ENCODE measurements at places on chromosomes 16 and 17. TPM values are rescaled to one million over a fixed set of nuclear protein-coding genes. Genes with fewer than 3 reads are reported as not detected.

Gene KLHL10
- not detected for total RNA-seq

DNA sequence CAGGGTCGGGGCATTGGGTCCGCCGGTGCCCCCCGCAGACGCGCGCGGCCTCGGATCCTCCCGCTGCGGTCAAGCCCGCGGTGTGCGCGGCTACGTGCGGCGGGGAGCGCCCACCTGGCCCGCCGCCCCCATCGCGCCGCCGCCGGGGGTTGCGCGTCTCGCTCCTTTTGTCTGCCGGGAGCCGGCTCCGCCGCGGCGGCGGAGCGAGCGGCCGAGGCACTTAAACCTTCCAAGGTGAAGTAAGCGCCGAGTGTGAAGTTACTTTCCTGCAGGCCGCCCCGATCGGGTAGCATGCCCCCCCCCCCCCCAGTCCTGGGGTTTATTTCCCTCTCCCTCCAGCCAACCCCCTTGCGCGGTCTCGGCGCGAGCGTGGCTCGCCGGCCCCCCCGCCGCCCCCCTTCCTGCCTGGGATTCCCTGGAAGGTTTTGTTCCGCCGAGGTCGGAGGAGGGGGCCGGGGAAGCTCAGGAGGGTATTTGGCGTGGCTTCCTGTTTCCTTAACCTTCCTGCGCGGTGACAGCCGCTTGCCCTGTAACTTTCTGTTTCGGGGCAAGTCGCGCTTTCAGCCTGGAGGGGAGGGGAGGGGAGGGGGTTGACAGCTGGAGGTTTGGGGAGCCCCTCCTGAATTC is 56.6 kb upstream of the GSE1 start:
- peaks cover 5% of the 10 kb centered on the region for H3K4me1 ChIP-seq
- H3K36me3 ChIP-seq: no peaks in the 10 kb centered on the region
- peak overlapping the region; percentile 96 for H3K27ac ChIP-seq
- peak; percentile 75 for DNase-seq
- H3K27me3 ChIP-seq: no peaks in the 10 kb centered on the region

Gene HS3ST3A1
- 10.1 TPM for total RNA-seq

Gene SNX20
- total RNA-seq: 0.58 TPM

GRCh38 chr16:2520784-2521531 is 787 bp downstream of the AMDHD2 start:
- peaks cover 70% of the 10 kb centered on the region for H3K4me1 ChIP-seq
- H3K4me3 ChIP-seq: peak overlapping the region; percentile 49
- H3K27ac ChIP-seq: peak overlapping the region; percentile 83
- no peaks in the 10 kb centered on the region for H3K27me3 ChIP-seq
- peak; percentile 55 for DNase-seq
- no peaks in the 10 kb centered on the region for H3K36me3 ChIP-seq

- peak overlapping the region; percentile 79 for H3K27ac ChIP-seq
- no peaks in the 10 kb centered on the region for H3K27me3 ChIP-seq
- H3K4me1 ChIP-seq: peaks cover 25% of the 10 kb centered on the region
- peaks cover 3% of the 10 kb centered on the region for H3K36me3 ChIP-seq
Measured at GRCh38 chr17:80264205-80265075, 3.8 kb downstream of the RNF213 start.

DNA sequence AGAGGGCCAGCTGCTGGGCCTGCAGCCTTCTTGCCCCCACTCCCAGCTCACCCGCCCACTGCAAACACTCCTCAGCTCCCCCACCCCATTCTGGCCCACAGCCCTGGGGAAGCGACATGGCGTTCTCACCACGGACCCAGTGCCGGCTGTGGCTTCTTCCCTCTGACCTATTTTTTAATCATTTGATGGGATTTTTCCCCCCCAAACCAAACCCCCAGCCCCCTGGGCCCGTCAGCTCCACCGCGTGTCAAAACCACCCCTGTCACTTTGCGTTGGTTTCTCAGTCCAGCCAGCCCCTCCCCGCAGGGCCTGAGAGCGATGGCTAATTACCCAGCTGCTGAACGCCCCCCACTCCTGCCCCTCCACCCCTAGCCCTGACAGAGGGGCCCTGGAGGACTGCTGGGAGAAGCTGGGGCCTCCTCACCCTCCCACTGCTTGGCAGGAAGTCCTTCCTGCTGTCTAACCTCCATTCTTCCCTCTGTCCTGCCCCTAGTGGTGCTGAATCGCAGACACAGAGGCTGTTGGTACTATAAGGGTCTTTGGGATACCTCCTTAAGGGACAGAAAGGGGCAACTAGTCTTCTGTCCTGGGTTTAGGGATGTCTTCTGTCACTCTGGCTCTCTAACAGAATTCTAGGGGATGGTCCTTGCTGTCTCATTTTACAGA is 7.5 kb upstream of the TBX21 start:
- DNase-seq: peak; percentile 29
- H3K4me3 ChIP-seq: no peak overlapping the region
- no peaks in the 10 kb centered on the region for H3K4me1 ChIP-seq
- no peaks in the 10 kb centered on the region for H3K27me3 ChIP-seq
- H3K27ac ChIP-seq: no peak overlapping the region
- H3K36me3 ChIP-seq: no peaks in the 10 kb centered on the region

GRCh38 chr17:44967026-44967906 is 837 bp downstream of the C1QL1 start:
- H3K4me1 ChIP-seq: no peaks in the 10 kb centered on the region
- H3K27me3 ChIP-seq: peaks cover 26% of the 10 kb centered on the region
- no peak overlapping the region for H3K27ac ChIP-seq
- H3K36me3 ChIP-seq: no peaks in the 10 kb centered on the region
- no peak overlapping the region for H3K4me3 ChIP-seq

Gene ACSM2B
- 203 TPM for total RNA-seq

- no peaks in the 10 kb centered on the region for H3K27me3 ChIP-seq
- H3K36me3 ChIP-seq: no peaks in the 10 kb centered on the region
- no peak overlapping the region for H3K27ac ChIP-seq
- H3K4me3 ChIP-seq: no peak overlapping the region
- peaks cover 22% of the 10 kb centered on the region for H3K4me1 ChIP-seq
- no peak for DNase-seq
Measured at GRCh38 chr17:42922294-42922693, 21.7 kb downstream of the G6PC1 start.

Gene HSD17B1
- total RNA-seq: 0.83 TPM

- no peaks in the 10 kb centered on the region for H3K4me1 ChIP-seq
- no peaks in the 10 kb centered on the region for H3K36me3 ChIP-seq
- no peak overlapping the region for H3K27ac ChIP-seq
- no peak for DNase-seq
- no peak overlapping the region for H3K4me3 ChIP-seq
Measured at GRCh38 chr17:30917050-30917449, 4.7 kb upstream of the ADAP2 start.

DNA sequence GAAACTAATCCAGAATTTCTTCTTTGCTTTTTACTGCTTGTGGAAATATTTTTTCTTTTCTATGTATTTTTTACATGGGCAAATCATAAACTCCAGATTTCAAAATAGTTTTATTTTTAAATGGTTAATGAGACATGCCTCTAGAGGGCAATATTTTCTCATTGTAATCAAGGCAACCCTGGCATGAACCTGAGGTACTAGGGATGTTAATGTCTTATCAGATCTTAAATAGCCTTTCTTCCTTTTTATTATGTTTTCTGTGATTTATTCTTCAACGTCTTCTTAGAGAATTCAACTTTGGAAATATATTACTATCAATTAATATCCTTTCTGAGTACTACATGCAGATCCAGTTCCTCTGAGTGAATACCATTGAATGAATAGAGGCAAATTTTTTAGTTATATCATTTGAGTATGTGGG is 324.7 kb downstream of the BCAS3 start:
- H3K27me3 ChIP-seq: no peaks in the 10 kb centered on the region
- H3K36me3 ChIP-seq: no peaks in the 10 kb centered on the region
- no peaks in the 10 kb centered on the region for H3K4me1 ChIP-seq
- H3K4me3 ChIP-seq: no peak overlapping the region
- H3K27ac ChIP-seq: no peak overlapping the region

Gene SOX9
- 2.2 TPM for total RNA-seq

- H3K4me3 ChIP-seq: no peak overlapping the region
- peaks cover 3% of the 10 kb centered on the region for H3K4me1 ChIP-seq
- no peaks in the 10 kb centered on the region for H3K27me3 ChIP-seq
- no peak overlapping the region for H3K27ac ChIP-seq
Measured at GRCh38 chr17:16243801-16244567, 27.0 kb downstream of the PIGL start.

GRCh38 chr17:31780483-31780882 is 78.6 kb downstream of the COPRS start:
- DNase-seq: no peak
- no peak overlapping the region for H3K4me3 ChIP-seq
- no peaks in the 10 kb centered on the region for H3K27me3 ChIP-seq
- no peak overlapping the region for H3K27ac ChIP-seq

Gene HIGD1B
- not detected for total RNA-seq

Gene KRTAP4-4
- not detected for total RNA-seq

DNA sequence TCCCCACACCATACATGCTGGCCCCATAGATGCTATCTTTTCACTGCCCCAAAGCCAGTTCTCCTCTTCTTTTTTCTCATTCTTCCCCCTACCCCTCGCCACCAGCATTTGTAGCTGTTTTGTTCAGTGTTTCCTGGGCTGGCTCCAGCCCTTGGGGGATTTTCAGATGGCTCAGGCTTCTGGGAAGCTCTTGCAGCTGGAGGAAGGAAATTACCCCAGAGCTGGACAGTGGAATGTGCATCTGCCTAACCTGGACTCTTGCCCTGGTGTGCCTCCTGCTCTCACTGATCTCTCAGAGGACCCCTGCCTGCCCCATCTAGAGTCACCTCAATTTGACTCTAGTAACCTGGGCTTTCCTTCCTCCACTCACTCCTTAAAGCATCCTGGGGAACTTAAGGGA is 82.8 kb downstream of the MYH13 start:
- no peaks in the 10 kb centered on the region for H3K36me3 ChIP-seq
- DNase-seq: no peak
- no peak overlapping the region for H3K27ac ChIP-seq
- no peaks in the 10 kb centered on the region for H3K27me3 ChIP-seq

DNA sequence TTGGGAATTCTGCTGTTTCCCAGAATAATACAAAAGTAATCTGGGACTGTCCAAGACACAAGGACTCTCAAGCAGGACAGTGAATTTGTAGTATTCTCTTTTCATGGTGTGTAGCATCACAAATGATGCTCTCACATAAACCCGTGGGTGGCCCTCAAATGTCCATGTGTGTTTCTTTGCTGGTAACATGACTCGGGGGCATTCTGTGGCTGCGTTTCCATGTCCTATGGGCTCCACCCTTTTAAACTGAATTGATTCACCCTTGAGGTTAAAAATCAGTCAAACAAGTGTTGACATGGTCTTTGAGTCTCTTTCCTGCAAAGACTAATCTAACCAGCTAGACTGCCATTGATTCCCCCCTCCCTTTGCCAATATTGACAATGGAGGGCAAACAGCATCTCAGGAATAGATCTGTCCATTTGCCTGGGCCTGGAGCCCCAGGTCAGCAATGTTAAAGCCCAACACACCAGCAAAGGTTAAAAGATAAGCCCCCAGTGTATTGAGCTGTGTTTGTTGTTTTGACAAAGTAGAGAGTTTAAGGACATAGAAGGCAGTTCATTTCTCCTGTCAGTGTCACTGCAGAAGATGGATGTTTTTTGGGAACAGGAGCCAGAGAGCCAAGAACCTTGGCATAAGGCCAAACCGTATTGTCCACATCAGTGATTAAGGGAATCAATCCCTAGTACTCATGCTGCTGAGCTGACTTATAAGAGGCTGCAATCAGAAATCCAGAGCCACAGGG is 117.1 kb upstream of the COX10 start:
- H3K4me3 ChIP-seq: no peak overlapping the region
- H3K27me3 ChIP-seq: no peaks in the 10 kb centered on the region
- peak; percentile 25 for DNase-seq
- no peaks in the 10 kb centered on the region for H3K36me3 ChIP-seq
- H3K27ac ChIP-seq: peak overlapping the region; percentile 30

Gene C16orf92
- total RNA-seq: not detected

Gene PRDM7
- total RNA-seq: not detected

GRCh38 chr17:21688293-21688949 is 3.9 kb upstream of the KCNJ18 start:
- H3K27me3 ChIP-seq: no peaks in the 10 kb centered on the region
- no peak overlapping the region for H3K4me3 ChIP-seq
- no peak overlapping the region for H3K27ac ChIP-seq
- peak; percentile 36 for DNase-seq

GRCh38 chr16:87384162-87384874 is 742 bp upstream of the FBXO31 start:
- no peaks in the 10 kb centered on the region for H3K27me3 ChIP-seq
- H3K36me3 ChIP-seq: no peaks in the 10 kb centered on the region
- peaks cover 40% of the 10 kb centered on the region for H3K4me1 ChIP-seq
- H3K27ac ChIP-seq: peak overlapping the region; percentile 85
- peak overlapping the region; percentile 85 for H3K4me3 ChIP-seq

DNA sequence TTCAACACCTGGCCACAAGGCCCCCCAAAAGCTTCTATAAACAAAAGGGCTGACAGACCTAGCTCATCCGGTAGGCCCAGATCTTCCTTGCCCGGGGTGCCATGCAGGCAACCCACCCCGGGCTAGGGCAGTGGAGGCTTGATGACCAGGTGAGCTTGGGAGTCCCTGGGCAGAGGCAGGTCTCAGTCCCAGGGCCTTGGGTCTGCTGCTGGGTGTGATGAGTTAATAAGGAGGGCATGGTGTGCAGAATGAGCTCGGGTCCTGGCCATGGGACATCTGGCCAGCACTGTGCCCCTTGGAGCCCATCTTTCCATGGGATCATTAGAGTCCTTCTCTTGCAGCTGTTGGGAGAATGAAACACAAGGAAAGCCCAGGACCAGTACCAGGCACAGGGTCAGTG is 20.2 kb upstream of the MPRIP start:
- no peaks in the 10 kb centered on the region for H3K36me3 ChIP-seq
- H3K27ac ChIP-seq: no peak overlapping the region
- no peaks in the 10 kb centered on the region for H3K4me1 ChIP-seq
- DNase-seq: no peak
- no peaks in the 10 kb centered on the region for H3K27me3 ChIP-seq

DNA sequence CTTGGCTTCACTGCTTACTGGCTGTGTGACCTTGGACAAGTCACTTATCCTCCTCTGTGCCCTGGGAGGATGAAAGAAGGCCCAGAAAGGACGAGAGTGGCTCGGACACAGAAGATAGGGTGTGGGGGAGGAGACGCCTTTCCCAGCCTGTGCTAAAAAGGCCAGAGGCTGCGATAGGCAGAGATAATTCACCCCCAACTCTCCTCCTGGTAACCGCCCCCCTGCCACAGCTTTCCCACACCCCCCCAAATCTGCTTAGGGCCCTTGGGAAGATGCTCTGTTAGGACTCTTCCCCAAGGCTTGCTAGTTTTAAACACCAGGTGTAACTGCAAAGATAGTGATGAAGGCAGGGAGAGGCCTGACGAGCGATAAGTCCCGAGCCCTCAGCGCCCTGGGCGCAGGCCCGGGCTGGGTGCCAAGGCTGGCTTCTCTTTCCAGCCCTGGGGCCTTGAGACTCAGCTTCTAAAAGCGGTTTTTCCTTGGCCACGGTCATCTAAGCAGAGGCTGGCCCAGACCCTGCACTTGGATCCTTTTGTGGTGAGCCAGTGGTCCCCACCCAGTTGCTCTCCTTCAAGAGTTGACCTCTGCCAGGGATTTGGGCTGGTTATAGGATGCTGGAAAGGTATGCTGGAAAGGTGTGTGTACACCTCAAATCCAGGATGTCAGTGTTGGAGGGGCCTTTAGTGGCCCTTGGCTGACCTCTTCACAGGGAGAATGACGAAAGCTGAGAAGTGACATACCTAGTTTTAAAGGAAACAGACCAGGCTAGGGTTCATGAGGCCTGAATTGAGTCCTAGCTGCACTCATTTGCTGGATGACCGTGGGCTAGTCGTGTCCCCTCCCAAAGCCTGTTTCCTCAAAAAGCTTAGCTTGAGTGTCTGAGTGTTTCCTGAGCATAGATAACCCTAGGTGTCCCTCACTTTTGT is 3.4 kb upstream of the PPP1R9B start:
- peak overlapping the region; percentile 29 for H3K27ac ChIP-seq
- H3K36me3 ChIP-seq: no peaks in the 10 kb centered on the region
- no peak for DNase-seq
- no peaks in the 10 kb centered on the region for H3K27me3 ChIP-seq
- no peak overlapping the region for H3K4me3 ChIP-seq
- H3K4me1 ChIP-seq: no peaks in the 10 kb centered on the region

Gene CANT1
- total RNA-seq: 16.4 TPM

Data from right lobe of liver (tissue), 6 donors.